ENCODE measurements at places on chromosomes 3 and 15. TPM values are rescaled to one million over a fixed set of nuclear protein-coding genes. Genes with fewer than 3 reads are reported as not detected.

The SLC9C1 gene
- total RNA-seq: not detected

DNA sequence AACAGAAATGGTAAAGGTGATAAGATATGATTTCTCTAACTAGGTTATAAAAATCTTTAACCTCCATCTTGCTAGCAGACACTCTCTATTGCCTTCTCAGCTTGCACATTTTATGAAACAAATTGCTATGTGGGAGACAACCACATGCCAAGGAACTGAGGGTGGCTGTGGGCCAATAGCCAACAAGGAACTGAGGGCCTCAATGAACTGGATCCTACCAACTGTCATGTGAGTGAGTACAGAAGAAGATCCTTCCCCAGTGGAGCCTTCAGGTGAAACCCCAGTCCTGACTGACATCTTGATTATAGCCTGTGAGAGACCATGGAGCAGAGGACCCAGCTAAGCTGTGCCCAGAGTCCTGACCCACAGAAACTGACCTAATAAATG, 129.2 kb upstream of the LRIG1 start:
- no peak for DNase-seq

The MESP2 gene
- not detected for total RNA-seq

GRCh38 chr3:107488942-107489341, 33.8 kb upstream of the BBX start:
- no peak for DNase-seq

The PPP1R14D gene
- not detected for total RNA-seq

DNA sequence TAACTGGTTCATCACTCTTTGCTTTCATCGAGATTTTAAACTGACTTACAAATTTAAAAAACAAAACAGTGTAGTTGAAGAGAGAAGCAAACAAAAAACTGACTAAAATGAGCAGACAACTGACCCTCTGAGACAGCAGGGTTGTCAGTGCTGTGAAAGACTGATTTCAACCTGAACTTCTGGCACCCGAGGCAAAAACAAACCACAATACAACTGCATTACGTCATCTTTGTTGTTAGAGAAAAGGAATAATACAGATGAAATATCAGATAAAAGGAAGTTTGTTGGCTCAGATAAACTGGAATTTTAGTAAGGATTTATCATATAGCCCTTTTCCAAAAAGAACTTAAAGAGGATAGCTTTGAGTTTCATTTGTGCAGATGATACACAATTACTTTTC, 51.1 kb downstream of the PARP15 start:
- no peak for DNase-seq

The C2CD4A gene
- total RNA-seq: 3.1 TPM

The MITF gene
- total RNA-seq: 6.1 TPM
